ENCODE measurements at places on chromosomes 16 and 17.

- DNase-seq: no peak
Measured at GRCh38 chr16:78372277-78372676, 272.8 kb downstream of the WWOX start.

DNA sequence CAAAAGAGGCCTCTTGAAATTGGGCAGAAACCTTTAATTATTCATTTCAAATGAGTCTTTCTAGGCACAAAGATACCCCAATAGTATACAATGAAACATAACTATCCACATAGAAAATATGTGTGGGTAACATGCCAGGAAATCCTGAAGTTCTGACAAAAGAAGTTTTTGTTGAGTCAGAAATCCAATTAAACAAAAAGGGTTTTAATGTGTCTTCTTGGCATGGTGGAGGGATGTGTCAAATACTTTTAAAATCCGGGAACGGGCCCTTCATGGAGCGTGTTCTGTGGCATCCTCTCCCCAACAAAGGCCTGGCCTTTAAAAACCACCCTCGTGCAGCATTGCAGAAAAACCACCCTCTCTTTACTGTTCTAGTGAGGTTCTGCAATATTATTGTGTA, 14.2 kb downstream of the CDRT4 start:
- DNase-seq: no peak

- no peak for DNase-seq
Measured at GRCh38 chr17:50099003-50099402, 3.9 kb downstream of the PDK2 start.

- no peak for DNase-seq
Measured at GRCh38 chr17:78232859-78233173, 1.4 kb downstream of the TMEM235 start.

DNA sequence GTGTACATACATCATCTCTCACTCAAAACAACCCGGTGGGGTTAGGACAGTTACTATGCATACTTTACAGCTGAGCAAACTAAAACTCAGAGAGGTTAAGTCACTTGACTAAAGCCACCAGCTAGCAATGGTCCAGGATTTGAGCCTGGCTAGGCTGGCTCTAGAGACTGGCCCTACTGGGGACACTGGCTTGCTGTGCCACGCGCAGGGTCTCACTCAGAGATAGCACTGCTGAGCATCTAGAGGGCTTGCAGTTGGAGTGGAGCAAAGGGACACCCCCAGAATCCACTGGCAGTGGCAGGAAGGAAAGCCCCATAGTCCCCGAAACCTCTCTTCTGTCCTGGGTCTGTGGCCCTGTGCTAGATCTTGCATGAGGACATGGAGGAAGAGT, 11.1 kb downstream of the SAMD14 start:
- no peak for DNase-seq

GRCh38 chr17:6040504-6040903, 29.7 kb upstream of the WSCD1 start:
- DNase-seq: no peak

GRCh38 chr17:3531266-3532101, 26.1 kb downstream of the TRPV3 start:
- DNase-seq: no peak
